ENCODE measurements at places on chromosomes 7 and 10.

- no peak for DNase-seq
Measured at GRCh38 chr7:106125417-106125816, 13.3 kb upstream of the SYPL1 start.

- DNase-seq, result no peak
Measured at GRCh38 chr7:97578225-97578624, 153.7 kb upstream of the TAC1 start.

GRCh38 chr10:26441491-26442214 lies 3.5 kb downstream of the APBB1IP start:
- DNase-seq, result no peak

GRCh38 chr7:94030634-94031033 lies 26.5 kb upstream of the BET1 start:
- DNase-seq, result no peak

GRCh38 chr7:69684369-69685292 lies 86.4 kb downstream of the AUTS2 start:
- DNase-seq, result no peak

DNA sequence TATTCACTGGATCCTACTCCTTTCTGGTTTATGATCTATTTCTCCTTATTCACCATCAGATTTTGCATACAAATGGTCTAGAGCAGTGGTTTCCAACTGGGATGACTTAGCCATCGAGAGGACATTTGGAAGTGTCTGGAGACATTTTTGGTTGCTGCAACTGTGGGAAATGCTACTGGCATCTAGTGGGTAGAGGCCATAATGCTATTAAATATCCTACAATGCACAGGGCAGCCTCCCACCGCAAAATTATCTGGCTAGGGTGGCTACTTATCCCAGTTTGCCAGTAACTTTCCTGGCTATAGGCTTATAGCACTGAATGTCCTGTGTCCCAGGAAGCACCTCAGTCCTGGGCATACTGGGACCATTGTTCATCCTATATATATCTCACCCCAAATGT lies 21.5 kb upstream of the DDX50 start:
- no peak for DNase-seq

DNA sequence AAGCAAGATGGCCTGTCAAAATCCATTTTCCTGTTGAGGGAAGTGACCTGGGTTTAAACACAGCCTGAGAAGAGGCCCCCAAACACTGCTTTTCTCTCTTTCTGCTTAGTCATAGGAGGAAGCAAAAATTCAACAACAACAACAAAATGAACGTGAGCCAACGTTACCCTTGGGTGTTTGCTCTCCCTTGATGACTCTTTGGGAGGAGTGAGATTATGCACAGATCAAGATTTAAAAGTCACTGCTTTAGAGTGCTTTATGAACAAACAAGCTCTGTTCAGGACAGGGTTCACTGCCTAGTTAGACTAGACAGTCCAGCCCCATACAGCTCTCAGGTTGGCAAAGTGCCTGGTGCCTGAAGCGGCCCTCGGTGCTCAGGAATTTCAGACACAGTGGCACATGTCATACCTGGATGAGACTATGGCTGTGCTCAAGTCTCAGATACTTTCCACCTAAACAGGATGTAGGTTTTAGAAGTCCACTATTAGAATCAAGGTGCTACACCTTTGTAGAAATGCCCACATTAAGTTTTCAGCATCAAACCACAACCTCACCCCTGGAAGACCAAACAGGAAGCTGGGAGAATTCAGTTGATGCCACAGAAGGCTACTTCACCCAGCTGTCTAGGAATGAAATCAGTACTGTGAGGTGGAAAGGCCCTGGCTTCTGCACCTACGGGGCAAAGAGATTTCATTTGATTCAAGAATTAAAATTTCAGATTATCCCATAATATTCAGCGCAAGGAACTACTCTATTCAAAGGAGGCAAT lies 38.7 kb downstream of the DENND11 start:
- DNase-seq, result no peak

DNA sequence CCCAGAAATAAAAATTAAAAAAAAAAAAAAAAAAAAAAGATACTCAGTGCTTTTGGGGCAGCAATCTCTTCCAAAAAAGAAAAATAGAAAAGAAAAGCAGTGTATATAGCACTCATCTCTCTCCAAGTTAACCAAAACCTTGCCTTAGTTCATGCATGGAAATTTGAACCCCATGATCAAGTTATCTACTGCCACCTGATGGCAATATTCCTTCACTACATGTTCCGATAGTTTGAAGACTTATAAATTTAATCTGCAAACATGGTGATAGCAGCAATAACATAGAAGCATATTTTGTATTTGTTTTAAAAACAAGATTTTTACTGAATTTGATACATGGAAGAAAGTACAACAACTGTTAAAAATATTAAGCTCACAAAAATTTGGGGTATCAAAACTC lies 48.6 kb upstream of the SLIT1 start:
- DNase-seq, result no peak

- no peak for DNase-seq
Measured at GRCh38 chr7:158487631-158488151, 99.9 kb downstream of the PTPRN2 start.

- DNase-seq, result no peak
Measured at GRCh38 chr7:30519122-30519521, 14.5 kb upstream of the GGCT start.

DNA sequence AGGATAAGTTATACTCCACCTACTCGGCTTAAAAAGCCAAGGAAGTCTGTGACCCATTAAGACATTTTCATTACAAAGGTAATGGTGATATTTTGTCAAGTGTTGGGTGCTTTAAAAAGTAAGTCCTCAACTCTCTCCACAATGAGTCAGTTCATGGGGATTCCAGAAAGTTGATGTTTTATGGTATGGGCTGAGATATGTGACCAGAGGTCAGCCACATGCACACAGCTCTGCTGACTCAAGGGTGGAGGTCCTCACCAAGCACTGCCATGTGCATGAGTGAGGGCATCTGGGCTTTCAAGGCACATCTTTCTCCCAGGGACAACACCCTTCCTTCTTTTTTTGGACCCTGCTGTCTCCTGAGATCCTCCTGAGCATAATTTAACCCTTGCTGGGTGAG lies 292.9 kb downstream of the PTEN start:
- no peak for DNase-seq

DNA sequence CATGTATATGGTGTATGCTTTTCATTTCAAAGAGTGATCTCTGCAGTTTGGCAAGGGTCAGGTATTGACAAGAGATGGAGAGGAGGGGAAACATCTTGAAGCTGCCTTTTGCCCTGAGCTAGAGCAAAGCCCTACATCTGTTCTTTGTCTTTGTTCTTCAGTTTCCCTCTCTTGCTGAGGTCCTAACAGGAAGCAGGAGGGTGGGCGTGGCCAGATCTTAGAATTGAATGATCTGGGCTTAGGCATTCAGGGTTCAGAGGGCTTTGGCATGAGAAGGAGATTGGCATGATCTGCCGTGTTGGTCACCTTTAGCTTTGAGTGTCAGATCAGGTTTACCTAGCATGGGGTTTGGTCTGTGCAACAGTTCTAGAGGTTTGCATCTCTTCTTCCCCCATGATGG lies 41.3 kb downstream of the LRMDA start:
- no peak for DNase-seq

GRCh38 chr10:74189999-74190421 lies 39.0 kb downstream of the ADK start:
- peak; percentile 13 for DNase-seq

- DNase-seq, result no peak
Measured at GRCh38 chr7:80273327-80273726, 138.7 kb downstream of the GNAI1 start.

- no peak for DNase-seq
Measured at GRCh38 chr10:4352414-4352961, 473.5 kb upstream of the AKR1E2 start.

DNA sequence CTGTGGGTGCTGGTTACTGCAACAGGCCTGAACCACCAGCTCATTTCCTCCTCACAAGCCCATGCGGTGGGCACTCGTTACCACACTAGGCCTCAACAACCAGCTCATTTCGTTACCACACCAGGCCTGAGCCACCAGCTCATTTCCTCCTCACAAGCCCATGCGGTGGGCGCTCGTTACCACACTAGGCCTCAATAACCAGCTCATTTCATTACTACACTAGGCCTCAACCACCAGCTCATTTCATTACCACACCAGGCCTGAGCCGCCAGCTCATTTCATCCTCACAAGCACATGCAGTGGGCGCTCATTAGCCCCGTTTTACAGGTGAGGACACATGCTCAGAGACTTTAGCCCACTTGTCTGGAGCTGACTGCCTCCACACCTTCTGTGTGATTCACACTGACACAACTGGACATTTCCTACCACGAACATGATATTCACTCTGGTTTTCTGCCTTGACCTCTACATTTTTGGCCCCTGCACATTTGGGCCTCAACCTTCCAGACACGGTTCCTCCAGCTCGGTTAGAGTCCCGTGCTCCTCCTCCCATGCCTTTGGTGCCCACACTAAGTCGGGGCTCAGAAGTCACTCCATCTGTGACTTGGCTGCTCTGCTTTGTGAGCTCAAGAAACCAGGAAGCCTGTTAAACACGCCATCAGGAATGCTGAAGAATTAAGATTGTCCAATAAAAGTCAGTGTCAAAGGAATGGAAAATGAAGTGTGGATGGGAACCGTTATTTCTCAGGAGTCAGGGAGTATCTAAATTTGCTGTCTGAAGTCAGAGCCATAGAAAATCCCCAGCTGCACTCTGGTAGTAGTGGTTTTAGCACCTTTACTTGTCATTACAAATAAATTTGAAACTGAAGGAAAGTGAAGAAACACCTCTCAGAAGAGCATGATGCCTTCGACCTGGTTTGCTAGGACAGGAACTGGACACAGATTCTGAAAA lies 55.8 kb upstream of the LANCL2 start:
- DNase-seq, result peak; percentile 41

- no peak for DNase-seq
Measured at GRCh38 chr7:40833888-40834234, 699.1 kb downstream of the SUGCT start.

DNA sequence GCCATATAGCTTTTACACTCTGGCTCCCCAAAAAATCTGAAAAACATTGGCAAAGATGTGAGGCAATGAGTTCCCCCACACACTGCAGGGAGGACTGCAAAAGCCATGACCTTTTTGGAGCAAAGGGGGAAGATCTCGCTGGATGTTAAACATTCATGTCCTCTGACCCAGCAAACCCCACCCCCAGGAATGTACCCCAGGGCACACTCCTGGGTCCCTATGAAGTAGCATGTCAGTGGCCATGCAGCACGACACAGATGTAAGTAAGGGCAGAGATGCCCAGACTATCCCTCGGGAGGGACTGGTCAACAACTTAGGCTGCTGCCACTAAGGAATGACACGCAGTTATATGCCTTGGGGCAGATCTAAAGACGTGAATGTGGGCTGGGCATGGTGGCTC lies 100.6 kb downstream of the DLG5 start:
- no peak for DNase-seq

GRCh38 chr10:131998050-131998844 lies 16.5 kb upstream of the BNIP3 start:
- DNase-seq, result no peak

DNA sequence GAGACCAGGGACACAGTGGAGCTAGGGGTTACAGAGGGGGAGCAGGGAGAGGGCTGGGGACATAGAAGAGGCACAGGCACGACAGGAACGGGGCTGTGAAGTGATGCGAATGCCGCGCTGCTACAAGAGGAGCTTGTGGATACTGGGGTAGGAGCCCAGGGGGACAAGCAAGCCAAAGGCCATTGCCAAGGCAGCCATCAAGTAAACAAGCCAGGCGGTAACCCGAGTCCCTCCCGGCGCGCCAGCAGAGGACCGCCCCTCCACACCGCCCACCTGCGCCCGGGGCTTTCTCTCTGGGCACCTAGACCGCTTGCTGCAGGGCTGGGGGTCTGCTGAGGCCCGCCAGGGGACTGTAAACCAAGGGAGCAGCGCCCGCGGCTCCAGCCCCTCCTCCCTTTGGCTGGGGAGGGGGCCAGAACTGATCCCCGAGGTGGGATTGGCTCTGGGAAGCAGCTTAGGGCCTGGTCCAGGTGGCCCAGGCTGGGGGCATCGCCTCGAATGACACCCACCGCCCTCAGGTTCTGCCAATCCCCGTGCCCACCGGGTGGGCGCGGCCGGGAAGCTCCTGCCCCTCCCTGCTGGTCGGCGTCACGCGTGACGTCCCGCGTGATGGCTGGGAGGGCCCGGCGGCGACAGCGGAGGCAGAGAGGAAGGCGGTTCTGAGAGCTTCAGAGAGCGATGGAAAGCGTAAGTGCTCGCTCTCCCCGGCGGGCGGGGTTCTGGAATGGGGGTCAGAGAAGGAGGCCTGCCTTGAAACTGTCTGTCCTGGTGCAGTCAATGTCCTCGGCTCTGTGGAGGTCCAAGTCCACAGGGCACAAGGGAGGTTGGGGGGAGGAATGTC lies 982 bp downstream of the SFXN3 start:
- peak; percentile 55 for DNase-seq
